ENCODE measurements at places on chromosomes 11 and 22.

GRCh38 chr11:5684036-5684645, 733 bp downstream of the TRIM5 start:
- DNase-seq = peak; percentile 1

- DNase-seq = no peak
Observed at GRCh38 chr22:44666207-44666585, 35.8 kb upstream of the PRR5 start.

- DNase-seq = no peak
Observed at GRCh38 chr11:72600557-72600956, 73.7 kb downstream of the PDE2A start.

DNA sequence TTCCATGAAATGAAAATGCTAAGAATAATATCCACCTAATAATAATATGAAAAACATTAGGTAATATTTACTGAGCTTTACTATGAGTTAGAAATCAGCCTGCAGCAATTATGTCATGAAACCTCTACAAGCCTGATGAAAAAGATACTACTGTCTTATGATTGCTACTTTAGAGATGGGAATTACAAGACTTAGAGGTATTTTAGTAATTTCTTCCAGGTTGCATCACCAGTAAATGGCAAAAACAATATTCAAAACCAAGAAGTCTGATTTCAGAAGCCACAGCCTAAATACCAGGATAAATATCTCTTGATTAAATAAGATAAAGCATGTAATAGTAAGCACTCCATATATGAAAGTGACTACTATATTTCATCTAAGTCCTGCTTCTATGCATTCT, 13.8 kb downstream of the OR5B21 start:
- DNase-seq = no peak

DNA sequence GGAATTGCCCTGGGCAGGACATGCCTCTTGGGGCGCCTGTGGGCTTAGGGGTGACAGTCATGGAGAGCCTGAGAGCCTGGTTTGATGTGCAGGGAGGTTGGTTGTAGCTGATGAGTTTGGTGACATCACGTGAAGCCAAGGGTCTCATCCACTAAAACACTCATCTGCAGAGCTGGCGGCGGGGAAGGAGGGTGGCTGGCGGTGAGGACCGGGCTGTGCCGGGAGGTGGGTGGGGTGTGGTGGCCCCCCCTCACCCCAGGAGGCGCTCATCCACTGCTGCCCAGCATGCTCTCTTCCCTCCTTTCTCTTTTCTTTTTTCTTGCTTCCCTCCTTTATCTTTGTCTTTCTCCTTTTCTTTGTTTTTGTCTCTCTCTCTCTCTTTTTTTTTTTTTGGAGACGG, 49.0 kb downstream of the GRAMD4 start:
- no peak for DNase-seq

Measured in RPMI7951 (cell line).